Activated T-helper 1 cell treated with anti-CD3 and anti-CD28 coated beads, Interleukin-2, amount 50 U/mL, for 16 hours (primary cell): ENCODE measurements at places on chromosomes 11 and 22.

GRCh38 chr11:76251576-76251975 lies 45.3 kb upstream of the WNT11 start:
- no peak for DNase-seq

GRCh38 chr11:67288198-67288451 lies 978 bp upstream of the ANKRD13D start:
- DNase-seq = no peak

DNA sequence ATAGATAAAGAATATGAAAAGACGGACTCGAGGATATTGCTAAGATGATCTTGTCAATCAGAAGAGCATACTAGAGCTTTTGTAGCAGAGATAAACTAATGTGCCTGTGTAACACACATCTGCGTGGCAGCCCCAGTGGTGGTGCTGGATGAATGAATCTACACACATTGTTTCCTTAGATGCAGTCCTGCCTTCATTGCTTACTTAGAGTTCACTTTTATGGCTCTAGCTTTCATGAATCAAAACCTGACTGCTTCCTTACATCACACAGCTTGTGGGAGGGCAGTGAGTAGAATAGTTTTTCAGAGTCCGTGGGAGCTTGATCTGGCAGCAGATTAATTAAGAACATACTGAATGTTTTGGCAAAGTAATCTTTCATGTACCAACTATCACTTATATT lies 83.7 kb downstream of the EXT2 start:
- DNase-seq = no peak

- DNase-seq = no peak
Observed at GRCh38 chr11:11125618-11126017, 227.4 kb downstream of the CSNK2A3 start.

GRCh38 chr11:34302046-34302921 lies 55.5 kb downstream of the ABTB2 start:
- DNase-seq = no peak

DNA sequence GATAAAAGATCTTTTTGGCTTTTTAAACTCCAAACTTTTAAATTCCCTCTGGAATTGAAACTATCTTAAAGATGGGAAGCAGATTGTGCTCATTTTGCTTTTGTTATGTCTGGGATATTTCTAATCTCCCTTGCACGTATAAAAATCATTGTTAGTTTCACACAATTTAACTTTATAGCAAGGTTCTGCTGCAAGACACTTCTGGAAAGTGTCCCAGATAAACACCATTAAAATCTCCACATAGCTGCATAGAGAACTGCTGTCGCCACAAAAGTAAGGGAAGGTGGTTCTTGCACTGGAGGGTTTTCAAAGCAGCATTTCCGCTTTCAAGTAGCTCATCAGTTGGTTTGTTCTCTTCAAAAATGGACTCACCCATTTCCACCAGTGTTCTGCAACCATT lies 11.8 kb downstream of the PTS start:
- DNase-seq = no peak

DNA sequence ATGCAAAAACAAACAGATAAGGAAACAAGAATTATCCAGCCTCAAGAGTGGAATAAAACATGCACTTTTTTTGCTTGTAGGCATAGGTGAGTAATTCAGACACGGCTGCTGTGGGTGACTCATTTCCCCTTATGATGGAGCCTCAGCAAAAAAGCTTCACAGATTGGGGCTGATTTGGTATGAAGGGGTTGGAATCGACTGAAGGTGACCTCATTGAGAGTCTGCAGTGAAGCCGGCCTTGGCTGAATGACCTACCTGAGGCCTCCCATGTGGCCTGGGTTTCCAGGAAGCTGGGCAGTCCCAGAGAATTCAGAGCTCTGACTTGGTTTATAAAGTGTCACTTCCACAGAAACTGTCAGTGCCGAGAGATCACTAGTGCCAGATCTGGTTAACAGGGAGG lies 34.2 kb upstream of the VPREB1 start:
- peak; percentile 17 for DNase-seq

GRCh38 chr11:3735827-3736226 lies 61.5 kb downstream of the NUP98 start:
- DNase-seq = no peak

DNA sequence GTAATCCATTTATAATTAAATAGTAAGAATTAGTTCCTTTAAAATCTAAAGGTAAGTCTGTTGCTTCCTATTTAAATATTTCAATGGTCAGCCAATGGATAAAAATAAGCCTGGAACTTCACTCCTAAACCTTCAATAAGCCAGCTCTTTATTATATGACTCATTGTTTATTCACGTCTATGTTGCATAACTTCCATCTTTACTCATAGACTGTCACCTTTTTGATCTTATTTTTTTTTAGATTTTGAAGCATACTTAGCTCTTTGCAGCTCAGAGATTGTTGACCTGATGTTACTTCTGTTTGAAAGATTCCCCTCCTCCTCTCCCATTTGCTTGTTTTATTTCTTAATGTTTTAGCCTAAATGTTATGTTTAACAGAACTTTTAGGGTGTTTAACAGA lies 1571.2 kb upstream of the RAG2 start:
- DNase-seq = no peak

DNA sequence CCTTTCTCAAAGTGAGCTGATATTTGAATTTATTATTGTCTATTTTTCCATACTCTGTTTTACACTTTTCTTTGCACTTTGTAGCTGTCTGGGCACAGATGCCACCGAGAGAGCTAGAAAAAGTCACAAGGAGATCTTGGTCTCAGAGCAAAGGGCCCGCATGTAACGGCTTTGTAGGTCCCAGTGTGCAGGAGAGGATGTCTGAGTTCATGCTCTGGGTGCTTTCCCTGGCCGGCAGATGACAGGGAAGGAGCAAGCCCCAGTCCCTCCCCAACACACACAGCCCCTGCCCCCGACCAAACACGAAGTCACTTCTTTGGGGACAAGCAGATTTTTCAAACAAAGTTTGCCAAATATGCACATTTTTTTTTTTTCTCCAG lies 55.8 kb downstream of the SMIM38 start:
- DNase-seq = no peak

DNA sequence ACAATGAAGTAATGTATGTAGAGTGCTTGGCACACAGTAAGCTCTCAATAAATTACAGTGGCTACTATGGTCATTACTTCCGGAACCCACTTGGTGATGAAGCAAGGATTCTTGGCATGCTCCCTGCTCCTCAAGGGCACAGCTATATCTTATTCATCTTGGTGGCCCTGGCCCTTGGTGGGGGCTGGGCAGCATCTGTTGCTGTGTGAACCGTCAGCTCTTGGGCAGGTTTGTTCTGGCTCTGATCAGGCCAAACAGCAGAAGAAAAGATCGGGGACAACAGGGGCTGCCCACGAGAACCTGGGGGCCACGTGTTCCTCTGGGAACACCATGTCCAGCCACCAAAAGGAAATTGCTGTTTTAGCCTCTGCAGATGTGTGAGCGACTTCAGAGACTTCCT lies 136.9 kb upstream of the SYT13 start:
- no peak for DNase-seq

GRCh38 chr11:48043991-48044512 lies 63.7 kb downstream of the PTPRJ start:
- no peak for DNase-seq

GRCh38 chr11:73856031-73856567 lies 20.5 kb downstream of the COA4 start:
- no peak for DNase-seq

DNA sequence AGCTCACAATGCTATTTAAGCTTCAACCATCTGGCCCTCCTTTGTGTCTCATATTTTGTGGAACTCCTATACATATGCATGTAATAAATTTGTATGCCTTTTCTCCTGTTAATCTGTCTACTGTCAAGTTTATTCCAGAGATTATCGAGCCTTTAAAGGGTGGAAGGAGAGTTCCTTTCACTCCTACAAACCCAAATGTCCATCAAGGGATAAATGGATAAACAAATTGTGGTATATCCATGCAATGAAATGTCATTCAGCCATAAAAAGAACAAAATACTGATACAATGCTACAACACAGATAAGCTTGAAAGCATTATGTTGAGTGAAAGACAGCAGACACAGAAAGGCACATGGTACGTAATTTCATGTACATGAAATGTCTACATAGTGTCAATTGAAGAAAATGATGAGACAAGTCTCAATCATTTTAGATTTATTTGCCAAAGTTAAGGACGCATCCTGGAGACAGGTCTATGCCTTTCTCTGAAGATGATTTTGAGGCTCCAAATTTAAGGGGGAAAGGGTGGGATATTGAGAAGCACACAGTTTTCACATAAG lies 17.7 kb upstream of the FEZ1 start:
- DNase-seq = no peak

DNA sequence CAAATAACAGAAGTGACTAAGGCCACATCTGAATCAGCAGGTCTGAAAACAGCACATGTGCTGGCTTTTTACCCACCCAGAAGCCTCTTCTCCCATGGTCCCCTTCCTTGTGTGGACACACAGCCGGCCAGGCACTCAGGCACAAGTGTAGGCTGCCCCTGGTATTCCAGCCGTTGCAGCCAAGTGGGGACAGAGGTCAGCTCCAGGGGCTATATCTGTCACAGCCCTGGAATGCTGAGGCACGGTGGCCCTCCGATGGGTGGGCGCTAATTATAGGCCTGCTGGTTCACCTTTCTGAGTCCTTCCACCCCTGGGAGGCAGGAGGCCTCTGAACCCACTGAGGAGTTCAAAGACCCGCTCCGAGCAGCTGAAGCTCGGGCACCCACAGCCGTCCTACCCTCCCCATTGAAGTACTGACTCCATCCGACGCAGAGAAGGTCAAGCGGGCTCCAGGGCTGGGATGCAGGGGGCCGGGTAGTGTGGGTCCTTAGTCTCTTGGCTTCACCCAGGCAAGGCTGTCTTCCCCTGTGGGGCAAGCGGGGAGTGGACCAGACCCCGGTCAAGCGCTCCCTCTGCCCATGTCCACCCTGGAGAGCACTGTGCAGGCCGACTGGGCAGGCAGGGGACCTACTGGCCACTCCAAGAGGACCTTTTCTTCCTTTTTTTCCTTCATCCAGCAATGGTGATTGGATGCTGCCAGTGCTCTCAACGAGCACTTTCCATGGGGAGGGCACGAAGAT lies 14.3 kb downstream of the FGF3 start:
- no peak for DNase-seq

- DNase-seq = no peak
Observed at GRCh38 chr22:43821606-43822425, 9.7 kb upstream of the EFCAB6 start.

DNA sequence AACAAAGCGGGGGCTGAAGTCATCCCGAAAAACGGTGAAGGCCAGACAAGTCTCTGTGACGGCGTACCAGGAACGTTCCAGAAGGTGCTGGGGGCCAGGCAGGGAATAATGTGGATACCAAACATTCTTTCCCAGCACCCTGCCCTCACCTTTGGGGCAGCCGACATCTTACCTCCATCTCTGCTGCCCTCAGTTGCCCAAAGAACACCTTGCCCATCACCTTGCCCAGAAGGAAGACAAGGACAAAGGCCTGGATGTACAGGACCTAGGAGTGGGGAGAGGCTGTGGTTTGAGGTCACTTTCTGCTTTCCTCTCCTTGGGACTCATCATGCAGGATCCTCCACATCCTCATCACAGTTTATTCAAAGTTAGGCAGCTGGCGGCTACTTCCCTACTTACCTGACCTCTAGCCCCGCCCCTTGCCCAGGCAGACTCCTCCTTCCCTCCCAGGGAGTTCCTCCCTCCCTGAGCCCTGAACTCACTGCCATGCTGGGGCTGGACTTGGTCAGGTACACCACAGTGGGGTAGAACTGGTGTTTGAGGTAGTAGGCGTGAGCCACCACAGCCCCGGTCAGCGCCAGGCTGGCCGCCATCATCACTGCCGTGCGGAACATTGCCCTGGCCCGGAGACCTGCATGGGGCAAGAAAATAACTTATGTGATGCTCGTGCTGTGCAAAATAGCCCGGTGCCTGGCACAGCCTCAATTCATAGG lies 1.2 kb downstream of the SYVN1 start:
- DNase-seq = no peak

- DNase-seq = no peak
Observed at GRCh38 chr11:61352038-61352437, 9.6 kb downstream of the CYB561A3 start.

- DNase-seq = no peak
Observed at GRCh38 chr22:37391702-37392101, 35.6 kb downstream of the ELFN2 start.

- no peak for DNase-seq
Observed at GRCh38 chr11:109121173-109121932, 300.6 kb upstream of the C11orf87 start.

- DNase-seq = no peak
Observed at GRCh38 chr11:77100166-77101042, 2.2 kb upstream of the OMP start.

DNA sequence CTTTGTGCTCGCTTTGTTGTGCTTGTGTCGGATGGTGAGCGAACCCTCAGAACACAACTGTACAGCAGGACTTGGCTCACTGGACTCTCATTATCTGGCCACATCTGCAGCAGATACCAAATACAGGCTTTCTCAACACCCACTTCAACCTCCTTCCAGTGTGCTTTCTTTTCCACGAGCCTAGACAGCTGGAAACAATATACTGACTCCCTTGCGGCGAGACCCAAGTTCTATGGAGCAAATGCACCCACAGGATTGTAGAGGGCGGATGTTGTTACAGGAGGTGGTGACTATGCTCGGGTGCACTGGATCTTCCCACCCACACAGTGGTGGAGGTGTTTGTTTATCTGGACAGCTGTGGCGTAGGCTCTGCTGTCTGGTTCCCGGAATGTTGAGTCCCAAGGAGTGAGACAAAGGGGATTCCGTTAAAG lies 204.3 kb downstream of the TENM4 start:
- no peak for DNase-seq

DNA sequence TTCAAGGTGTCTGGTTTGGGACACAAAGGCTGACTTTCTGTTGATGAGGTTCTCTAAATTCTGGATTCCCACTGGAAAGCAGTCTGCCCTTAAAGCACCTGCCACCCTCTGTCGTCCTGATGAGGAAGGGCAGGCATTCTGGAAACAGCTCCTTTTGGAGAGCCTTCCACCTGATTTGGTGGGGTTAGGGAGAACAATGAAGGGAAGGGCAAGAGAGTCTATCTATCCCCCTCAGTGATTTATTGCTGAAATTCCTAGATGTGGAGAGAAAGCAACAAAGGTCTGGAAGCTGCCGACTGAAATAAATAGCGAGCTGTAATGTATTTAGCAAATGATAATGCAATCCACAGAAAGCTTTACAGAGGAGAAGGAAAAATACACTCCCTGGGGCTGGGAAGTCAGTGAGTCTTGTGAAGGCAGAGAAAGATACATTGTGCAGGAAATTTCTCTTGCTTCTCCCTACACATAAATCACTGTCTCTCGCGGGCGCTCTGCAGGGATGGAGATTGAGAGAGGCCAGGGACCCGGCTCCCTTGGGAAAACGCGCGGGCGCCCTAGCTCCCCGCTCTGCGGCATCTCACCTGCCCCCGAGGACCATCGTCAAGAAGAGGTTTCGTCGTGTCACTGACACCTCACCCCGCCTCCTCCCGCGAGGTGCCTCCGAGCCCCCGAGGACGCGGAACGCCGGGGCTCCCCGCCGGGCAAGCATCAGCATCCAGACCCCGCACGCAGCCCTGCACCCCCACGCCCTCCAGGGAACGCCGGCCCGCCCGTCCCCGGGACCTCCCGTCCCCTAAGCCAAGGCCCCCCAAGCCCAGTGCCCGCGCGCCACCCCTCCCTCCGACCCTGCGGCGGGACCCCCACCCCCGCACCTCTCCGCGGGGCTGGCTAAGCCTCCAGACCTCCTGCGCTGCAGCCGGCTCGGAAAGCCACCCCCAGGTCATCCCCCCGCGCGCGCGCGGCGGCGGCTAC lies 673 bp downstream of the CDON start:
- no peak for DNase-seq

GRCh38 chr11:9692691-9693090 lies 28.8 kb downstream of the SWAP70 start:
- DNase-seq = no peak
